ENCODE measurements at places on chromosomes 16 and 17. TPM values are rescaled to one million over a fixed set of nuclear protein-coding genes. Genes with fewer than 3 reads are reported as not detected.
A peak's percentile ranks its signal among the peaks of the same experiment; 100 is the strongest.

DNA sequence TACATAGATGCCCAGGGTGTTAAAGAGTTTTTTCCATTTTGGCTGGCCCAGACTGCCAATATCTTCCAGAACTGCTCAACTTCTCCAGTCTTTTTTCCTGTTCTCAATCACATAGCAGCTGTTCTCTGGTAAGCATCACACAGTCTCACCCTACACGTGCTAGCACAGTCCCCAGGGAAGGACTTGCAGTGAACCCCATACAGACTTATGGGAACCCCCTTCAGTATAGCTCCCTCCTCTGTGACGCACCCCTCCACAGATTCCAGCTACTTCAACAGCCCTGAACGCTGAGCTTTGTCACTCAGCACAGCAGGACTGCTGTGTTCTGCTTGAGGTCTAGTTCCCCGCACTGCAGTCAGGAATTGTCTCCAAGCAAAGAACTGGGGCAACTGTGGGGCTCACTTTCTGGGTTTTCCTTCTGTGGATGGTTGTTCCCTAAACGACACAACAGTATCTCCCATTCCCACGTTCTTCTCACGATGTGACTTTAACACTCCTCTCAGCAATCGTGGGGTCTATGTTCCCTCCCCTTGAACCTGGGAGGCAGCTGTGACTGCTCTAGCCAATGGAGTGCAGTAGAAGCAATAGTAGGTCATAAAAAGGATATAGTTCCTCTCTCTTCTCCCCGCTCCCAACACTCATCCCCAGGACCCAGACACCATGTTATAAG, 3.6 kb downstream of the MMP28 start:
- DNase-seq, result no peak

GRCh38 chr17:44927696-44928095, 12.4 kb upstream of the GFAP start:
- no peak for DNase-seq

- DNase-seq, result no peak
Measured at GRCh38 chr16:21566891-21567414, 32.4 kb upstream of the METTL9 start.

GRCh38 chr16:86078121-86078600, 179.2 kb downstream of the IRF8 start:
- DNase-seq, result no peak

The PRSS21 gene
- 3.6 TPM for polyA plus RNA-seq

The MPG gene
- 50.9 TPM for polyA plus RNA-seq

GRCh38 chr16:15808071-15808470, 48.8 kb downstream of the MYH11 start:
- DNase-seq, result no peak

- DNase-seq, result peak; percentile 83
Measured at GRCh38 chr16:18983565-18984434, at the start of gene TMC7. TSS of gene TMC7 (plus strand) at chr16:18983934. CDS start at chr16:18984064, 130 bp downstream.

DNA sequence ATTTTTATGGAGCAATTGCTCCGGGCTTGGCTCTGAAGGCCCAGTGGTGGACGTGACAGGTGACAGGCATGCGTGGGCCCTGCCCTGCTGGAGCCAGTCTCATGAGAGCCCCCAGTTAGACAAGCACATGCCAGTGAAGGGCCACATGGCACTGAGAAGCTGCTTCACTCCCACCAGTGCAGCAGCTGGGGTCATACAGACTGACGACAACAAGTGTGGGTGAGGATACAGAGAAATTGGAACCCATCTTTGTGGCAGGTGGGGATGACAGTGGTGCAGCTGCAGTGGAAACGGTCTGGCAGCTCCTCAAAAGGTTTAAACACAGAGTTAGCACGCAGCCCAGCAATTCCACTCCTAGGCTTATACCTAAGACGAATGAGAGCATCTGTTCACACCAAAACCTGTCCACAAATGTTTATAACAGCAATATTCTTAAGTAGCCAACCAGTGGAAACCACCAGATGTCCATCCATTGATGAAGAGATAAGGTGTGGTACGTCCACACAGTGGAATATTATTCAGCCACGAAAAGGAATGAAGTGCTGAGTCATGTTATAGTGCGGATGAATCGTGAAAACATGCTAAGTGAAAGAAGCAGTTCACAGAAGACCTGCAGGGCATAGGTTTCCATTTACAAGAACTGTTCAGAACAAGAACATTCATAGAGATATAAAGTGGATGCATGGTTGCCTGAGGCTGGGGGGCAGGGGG, 12.5 kb upstream of the CIBAR2 start:
- DNase-seq, result no peak

GRCh38 chr16:14036889-14037288, 34.2 kb upstream of the MRTFB start:
- DNase-seq, result no peak

- DNase-seq, result no peak
Measured at GRCh38 chr17:58572846-58573245, 58.4 kb upstream of the MTMR4 start.

GRCh38 chr17:61786088-61786487, 77.2 kb downstream of the BRIP1 start:
- no peak for DNase-seq

The QRICH2 gene
- 1.3 TPM for polyA plus RNA-seq

The CCL11 gene
- polyA plus RNA-seq, result not detected

The PRSS33 gene
- polyA plus RNA-seq, result not detected

GRCh38 chr16:72787514-72788268, 260.2 kb downstream of the ZFHX3 start:
- peak; percentile 82 for DNase-seq

Data from mammary epithelial cell (primary cell).